ENCODE measurements at places on chromosomes 11 and 22. TPM values are rescaled to one million over a fixed set of nuclear protein-coding genes. Genes with fewer than 3 reads are reported as not detected.

Gene OR51E1
- total RNA-seq: 0.54 TPM

DNA sequence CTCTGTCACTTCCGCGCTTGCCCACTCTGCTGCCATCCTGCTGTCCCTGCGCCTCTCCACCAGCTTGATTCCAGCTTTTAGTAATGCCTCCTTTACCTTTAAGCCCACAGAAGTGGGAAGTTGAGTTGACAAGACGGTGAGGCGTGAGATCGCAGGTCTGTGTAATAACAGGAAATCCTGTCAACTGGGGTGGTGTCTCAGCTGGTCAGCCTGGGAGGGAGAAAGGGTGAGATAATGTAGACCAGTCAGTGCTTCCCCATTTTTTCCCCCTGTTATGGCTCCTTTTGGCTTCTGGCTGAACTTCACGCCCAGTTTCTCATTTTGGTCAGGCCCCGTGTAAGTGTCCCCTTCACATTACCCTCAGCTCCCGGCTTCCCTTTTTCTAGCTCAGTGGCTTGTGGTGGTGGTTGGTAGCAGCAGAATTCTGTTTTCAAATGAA, 98.9 kb downstream of the TRAF6 start:
- no peaks in the 10 kb centered on the region for H3K36me3 ChIP-seq
- H3K4me1 ChIP-seq: no peaks in the 10 kb centered on the region
- H3K4me3 ChIP-seq: no peak overlapping the region
- DNase-seq: peak; percentile 76
- H3K27ac ChIP-seq: no peak overlapping the region
- H3K27me3 ChIP-seq: no peaks in the 10 kb centered on the region

DNA sequence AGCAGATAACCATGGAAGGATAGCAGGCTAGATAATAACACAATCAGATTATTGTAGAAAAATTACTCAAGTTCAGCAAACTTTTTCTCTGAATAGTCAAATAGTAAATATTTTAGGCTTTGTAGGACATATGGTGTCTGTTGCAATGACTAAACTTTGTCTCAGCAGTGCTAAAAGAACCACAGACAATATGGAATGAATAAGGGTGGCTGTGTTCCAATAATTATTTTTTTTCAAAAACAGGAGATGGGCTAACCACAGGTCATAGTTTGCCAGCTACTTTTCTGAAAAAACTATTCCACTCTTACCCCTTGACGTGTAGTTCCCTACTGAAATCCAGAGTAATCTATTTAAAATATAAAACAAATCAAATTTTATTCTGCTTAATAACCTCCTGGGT, 153.9 kb upstream of the LRRC4C start:
- H3K36me3 ChIP-seq: no peaks in the 10 kb centered on the region
- H3K27ac ChIP-seq: no peak overlapping the region
- no peaks in the 10 kb centered on the region for H3K27me3 ChIP-seq
- no peak for DNase-seq
- no peak overlapping the region for H3K4me3 ChIP-seq

DNA sequence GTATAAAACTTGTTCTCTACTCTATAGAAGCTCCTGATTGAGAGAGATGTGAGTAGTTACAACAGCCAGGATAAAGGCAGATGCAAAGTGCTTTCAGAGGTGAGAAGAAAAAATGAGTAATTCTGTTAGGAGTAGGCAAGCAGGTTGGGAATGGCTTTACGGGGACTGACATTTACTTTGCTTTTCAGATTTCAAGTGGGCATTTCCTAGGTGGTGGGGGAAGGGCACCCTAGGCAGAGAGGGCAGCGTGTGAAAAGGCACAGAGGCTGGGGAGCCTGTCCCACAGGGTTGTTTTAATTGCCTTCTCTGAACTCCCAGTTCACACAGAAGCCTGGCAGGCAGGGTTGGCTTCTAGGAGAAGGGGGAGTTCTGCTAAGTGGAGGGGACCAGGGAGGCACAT, 106.5 kb downstream of the NAV2 start:
- H3K4me3 ChIP-seq: no peak overlapping the region
- no peaks in the 10 kb centered on the region for H3K27me3 ChIP-seq
- DNase-seq: no peak
- H3K4me1 ChIP-seq: peaks cover 7% of the 10 kb centered on the region
- no peak overlapping the region for H3K27ac ChIP-seq
- H3K36me3 ChIP-seq: no peaks in the 10 kb centered on the region

DNA sequence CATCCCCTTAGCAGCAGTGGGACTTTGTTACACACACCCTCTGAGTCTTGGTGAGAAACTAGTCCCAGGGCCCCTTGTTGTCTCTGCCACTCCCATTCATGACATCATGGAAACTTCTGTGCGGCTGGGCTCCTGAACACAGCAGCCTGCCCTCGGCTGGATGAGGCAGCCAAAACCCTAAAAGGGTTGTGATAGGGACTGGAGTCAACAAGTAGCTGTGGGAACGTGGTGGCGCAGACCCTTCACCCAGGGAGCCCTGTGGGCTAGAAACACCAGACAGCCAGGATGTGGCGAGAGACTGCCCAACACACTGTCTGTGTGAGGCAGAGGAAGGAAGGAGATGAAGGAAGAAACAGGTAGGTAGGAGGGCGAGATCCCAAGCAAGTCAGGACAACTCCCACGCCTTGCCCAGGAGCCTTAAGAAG, 3.9 kb downstream of the CD3D start:
- no peak for DNase-seq
- H3K27me3 ChIP-seq: no peaks in the 10 kb centered on the region
- H3K4me3 ChIP-seq: no peak overlapping the region

DNA sequence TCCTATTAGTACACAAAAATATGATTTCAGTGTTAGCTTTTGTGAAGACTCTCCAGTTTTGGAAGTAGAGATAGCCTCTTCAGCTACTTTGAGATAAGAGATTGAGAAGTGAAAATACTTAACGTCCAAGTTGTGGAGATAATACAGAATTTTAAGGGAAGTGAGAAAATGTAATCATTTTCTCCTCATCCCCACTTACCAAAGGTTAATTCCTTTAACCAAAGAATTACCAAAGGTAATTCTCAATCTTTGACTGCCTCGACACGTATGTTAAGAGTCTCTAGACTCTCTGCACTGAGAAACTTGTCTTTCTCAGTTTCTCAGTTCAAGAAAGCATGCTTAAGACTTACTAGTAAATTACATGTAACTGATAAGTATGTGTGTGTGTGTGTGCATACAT, 15.3 kb downstream of the C11orf54 start:
- peaks cover 4% of the 10 kb centered on the region for H3K36me3 ChIP-seq
- H3K27me3 ChIP-seq: no peaks in the 10 kb centered on the region
- H3K4me1 ChIP-seq: no peaks in the 10 kb centered on the region
- no peak overlapping the region for H3K4me3 ChIP-seq
- no peak overlapping the region for H3K27ac ChIP-seq

GRCh38 chr11:20021771-20022362, 138.4 kb downstream of the DBX1 start:
- H3K4me3 ChIP-seq: no peak overlapping the region
- H3K4me1 ChIP-seq: peaks cover 5% of the 10 kb centered on the region
- no peak overlapping the region for H3K27ac ChIP-seq
- no peaks in the 10 kb centered on the region for H3K27me3 ChIP-seq
- no peak for DNase-seq
- no peaks in the 10 kb centered on the region for H3K36me3 ChIP-seq

DNA sequence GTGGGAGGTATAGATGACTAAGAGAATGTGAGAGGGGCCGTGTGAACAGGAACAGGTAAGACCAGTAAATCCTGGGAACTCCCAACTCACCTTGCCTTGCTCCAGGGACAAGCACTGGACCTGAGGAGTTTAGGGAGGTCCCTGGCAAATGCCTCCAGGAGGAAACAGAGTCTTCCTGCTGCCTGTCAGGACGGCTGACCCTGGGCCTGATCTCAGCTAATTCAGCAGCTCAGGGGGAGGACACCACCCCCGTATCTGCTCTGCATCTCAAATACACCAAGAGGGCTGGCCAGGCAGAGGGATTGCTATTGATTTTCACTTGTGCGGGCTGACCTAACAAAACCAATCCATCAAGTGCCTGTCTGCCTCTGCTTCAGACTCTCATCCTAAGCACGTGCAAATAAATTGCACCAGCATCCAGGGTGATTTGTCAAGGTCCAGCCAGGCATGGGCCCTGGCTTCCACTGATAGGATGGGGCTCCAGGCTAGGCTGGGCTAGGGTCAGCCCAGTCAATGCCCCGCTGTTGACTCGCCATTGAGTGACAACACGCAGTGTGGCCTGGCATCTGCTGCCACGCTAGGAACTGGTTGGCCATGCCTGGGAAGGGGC, 20.3 kb downstream of the UQCR10 start:
- peaks cover 15% of the 10 kb centered on the region for H3K36me3 ChIP-seq
- H3K27ac ChIP-seq: no peak overlapping the region
- no peaks in the 10 kb centered on the region for H3K27me3 ChIP-seq
- H3K4me3 ChIP-seq: no peak overlapping the region
- no peak for DNase-seq
- H3K4me1 ChIP-seq: no peaks in the 10 kb centered on the region

DNA sequence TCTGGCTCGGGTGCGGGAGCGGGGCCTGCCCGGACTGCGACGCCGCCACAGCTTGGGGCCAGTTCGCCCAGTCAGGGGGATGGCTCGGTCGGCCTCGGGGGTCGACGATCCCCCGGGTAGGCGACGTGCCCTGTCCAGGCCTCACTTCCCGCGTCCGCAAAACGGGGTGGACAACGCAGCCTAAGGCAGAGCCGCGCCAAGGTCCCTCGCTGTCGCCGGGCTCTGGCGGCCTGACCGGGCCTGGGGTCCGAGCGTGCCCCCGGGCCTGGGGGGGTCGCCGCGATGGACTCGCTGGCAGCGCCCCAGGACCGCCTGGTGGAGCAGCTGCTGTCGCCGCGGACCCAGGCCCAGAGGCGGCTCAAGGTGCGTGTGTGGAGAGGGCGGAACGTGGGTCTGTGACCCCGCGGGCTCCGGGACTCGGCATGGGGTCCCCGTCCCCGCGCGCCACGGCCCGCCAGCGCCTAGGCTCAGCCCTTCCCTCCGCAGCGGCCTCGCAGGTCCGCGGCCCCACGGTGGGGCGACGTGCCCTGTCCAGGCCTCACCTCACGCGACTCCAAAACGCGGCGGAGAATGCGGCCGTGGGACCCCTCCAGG, 4.2 kb downstream of the SEPTIN5 start:
- DNase-seq: no peak
- H3K4me3 ChIP-seq: peak overlapping the region; percentile 45
- no peaks in the 10 kb centered on the region for H3K36me3 ChIP-seq
- peak overlapping the region; percentile 15 for H3K27ac ChIP-seq

GRCh38 chr22:31526270-31526669, 29.9 kb downstream of the SFI1 start:
- no peak overlapping the region for H3K27ac ChIP-seq
- DNase-seq: no peak
- H3K4me3 ChIP-seq: no peak overlapping the region
- peaks cover 3% of the 10 kb centered on the region for H3K4me1 ChIP-seq
- H3K27me3 ChIP-seq: no peaks in the 10 kb centered on the region

GRCh38 chr11:118843565-118843964, 40.1 kb upstream of the CXCR5 start:
- no peaks in the 10 kb centered on the region for H3K27me3 ChIP-seq
- H3K4me1 ChIP-seq: no peaks in the 10 kb centered on the region
- no peak overlapping the region for H3K27ac ChIP-seq
- no peaks in the 10 kb centered on the region for H3K36me3 ChIP-seq
- H3K4me3 ChIP-seq: no peak overlapping the region
- no peak for DNase-seq

Gene MUC6
- total RNA-seq: not detected

Gene TBX10
- not detected for total RNA-seq

GRCh38 chr11:61783717-61784505, 8.5 kb downstream of the TMEM258 start:
- no peaks in the 10 kb centered on the region for H3K27me3 ChIP-seq
- no peaks in the 10 kb centered on the region for H3K4me1 ChIP-seq
- H3K27ac ChIP-seq: no peak overlapping the region

DNA sequence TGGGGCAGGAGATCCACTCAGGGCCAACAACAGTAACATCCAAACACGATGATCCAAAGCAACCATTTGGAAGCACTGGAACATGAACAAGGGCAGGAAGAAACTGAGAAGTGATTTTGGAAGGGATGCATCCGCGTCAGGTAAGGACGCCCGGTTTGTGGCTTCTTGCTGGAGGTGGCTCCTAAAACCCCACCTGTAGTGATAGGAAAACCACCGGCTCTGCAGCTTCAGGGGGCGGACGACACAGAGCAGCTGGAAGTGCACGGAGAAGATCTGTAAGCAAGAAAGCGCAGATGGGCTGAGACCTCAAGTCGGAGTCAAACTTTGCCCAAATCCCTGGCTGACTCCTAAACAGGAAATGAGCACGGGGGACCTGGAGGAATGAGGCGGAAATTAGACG, 1066.1 kb downstream of the BRD1 start:
- DNase-seq: no peak
- no peaks in the 10 kb centered on the region for H3K27me3 ChIP-seq
- no peak overlapping the region for H3K4me3 ChIP-seq

GRCh38 chr11:9351321-9351881, 33.1 kb upstream of the IPO7 start:
- no peaks in the 10 kb centered on the region for H3K27me3 ChIP-seq
- no peaks in the 10 kb centered on the region for H3K36me3 ChIP-seq
- H3K4me3 ChIP-seq: no peak overlapping the region
- H3K4me1 ChIP-seq: no peaks in the 10 kb centered on the region
- H3K27ac ChIP-seq: no peak overlapping the region

GRCh38 chr11:86805873-86806310, 5.5 kb downstream of the PRSS23 start:
- DNase-seq: no peak
- no peak overlapping the region for H3K27ac ChIP-seq
- H3K4me1 ChIP-seq: peaks cover 5% of the 10 kb centered on the region
- H3K27me3 ChIP-seq: no peaks in the 10 kb centered on the region

DNA sequence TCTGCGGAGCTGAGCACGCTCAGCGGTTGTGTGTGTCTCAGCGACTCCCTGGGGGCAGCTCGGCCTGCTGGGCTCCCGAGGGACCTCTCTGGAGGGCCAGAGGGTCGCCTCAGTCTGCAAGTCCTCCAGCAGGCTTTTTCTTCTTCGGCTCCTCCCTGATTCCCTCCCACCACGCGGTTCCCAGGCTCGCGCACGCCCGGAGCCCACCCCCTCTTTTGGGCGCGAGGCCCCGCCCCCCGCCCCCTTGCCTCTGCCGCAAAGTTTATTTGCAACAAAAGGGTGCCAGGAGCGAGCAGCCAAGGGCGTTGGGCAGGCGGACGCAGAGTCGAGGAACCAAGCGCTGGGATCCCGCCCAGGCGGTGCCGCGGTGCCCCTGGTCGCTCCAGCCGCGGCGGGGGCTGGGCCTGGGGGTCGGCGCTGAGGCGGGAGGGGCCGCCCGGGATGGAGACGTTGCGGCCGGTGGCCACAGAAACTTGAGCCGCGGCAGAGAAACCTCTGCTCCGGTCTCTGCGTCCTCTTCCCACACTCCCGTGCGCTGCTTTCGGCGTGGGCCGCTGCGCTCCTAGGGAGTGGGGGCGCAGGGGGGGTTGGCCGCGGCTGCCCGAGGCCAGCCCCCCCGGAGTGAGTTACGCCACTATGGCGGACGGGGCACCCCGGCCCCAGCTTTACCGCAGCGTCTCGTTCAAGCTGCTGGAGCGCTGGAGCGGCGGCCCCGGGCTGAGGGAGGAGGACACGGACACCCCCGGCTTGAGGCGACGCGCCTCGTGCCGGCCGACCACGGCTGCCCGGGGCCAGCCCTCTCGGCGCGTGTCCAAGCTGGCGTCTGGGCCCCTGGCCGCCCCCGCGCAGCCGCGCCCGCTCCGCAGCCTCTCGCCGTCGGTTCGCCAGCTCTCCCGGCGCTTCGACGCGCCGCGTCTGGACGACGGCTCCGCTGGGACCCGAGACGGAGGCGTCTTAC, at the start of gene ARHGEF17:
ARHGEF17 (plus strand) TSS at position 274 of the 958 bp plus-strand sequence; CDS start at position 637, 363 bp downstream.
- H3K4me1 ChIP-seq: no peaks in the 10 kb centered on the region
- no peaks in the 10 kb centered on the region for H3K36me3 ChIP-seq
- H3K4me3 ChIP-seq: peak within 1 kb of the TSS; percentile 46
- H3K27me3 ChIP-seq: no peaks in the 10 kb centered on the region

GRCh38 chr11:36273110-36273509, 16.1 kb downstream of the COMMD9 start:
- no peaks in the 10 kb centered on the region for H3K4me1 ChIP-seq
- no peak overlapping the region for H3K4me3 ChIP-seq
- H3K36me3 ChIP-seq: peaks cover 2% of the 10 kb centered on the region

Gene PIWIL4
- total RNA-seq: 5.9 TPM

Gene PRR33
- not detected for total RNA-seq

Measured in aorta (tissue), 5 donors.